B cell (primary cell): ENCODE measurements at places on chromosomes 12 and 14. TPM values are rescaled to one million over a fixed set of nuclear protein-coding genes. Genes with fewer than 3 reads are reported as not detected.
A peak's percentile ranks its signal among the peaks of the same experiment; 100 is the strongest.

DNA sequence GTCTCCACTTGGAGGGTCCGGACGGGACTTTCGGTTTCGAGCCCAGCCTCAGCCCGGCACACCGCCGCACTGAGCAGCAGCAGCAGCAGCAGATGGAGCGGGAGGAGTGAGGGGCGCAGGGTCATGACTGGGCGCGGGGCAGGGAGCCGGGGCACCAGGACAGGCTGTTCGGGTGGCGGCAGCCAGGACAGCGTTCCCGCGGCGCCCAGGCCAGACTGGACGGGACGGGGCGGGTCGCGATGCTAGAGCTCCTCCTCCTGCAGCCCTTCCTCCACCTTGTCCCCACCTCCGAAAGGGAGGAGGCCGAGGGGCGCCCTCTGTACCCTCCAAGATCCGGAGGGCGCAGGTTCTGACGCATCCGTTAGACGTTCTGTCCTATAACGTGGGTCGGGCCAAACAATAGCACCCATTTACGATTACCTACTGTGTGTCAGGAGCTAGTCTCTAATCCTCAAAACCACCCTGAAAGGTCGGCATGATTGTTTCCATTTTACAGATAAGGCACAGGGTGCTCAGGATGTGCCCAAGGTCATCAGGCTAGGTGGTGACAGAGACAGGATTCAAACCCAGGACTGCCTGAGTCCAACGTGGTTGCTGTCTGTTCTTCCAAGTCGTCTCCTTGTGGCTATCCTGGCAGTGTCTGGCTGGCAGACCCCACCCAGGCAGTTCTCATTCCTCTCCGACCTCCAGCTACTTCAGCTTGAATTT lies at the start of gene FKBP11:
Gene FKBP11, minus strand, starts transcription at position 189 of the 708 bp plus-strand sequence. Its CDS starts 64 bp downstream, at position 125.
- DNase-seq, result peak; percentile 78

GRCh38 chr14:50733494-50733893 lies 65.4 kb upstream of the SAV1 start:
- DNase-seq, result no peak

GRCh38 chr12:109247831-109248654 lies 61.0 kb downstream of the FOXN4 start:
- DNase-seq, result no peak

DNA sequence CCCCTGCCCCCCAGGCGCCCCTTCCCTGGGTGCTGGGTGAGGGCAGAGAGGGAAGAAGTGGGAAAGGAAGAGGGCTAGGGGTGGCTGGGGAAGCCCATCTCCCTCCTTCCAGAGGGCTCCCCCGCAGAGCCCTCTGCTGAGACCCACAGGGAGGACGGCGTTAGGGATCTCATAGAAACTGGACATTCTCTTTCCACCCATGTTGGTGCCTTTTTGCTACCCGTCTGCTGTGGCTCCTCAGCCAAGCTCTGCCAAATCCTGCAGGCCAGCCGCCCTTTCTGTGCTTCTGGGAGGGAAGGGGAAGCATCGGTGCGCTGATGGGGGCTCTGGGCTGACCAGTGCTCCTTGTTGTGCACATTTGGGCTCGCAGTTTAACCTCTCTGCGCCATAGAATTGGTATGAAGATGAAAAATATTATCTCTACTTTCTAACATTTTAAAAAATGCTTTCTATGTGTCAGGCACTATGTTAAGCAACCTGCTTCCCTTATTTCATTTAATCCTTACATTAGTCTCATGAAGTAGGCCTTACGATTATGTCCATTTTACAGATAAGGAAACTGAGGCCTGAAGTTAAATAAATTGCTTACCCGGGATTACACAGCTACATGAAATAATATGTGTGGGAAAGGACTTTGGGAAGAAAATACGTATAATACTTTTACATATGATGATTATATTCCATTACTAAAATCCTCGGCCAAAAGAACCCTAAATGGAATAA lies 981 bp downstream of the SLC48A1 start:
- no peak for DNase-seq

- no peak for DNase-seq
These were observed 773.8 kb upstream of the TBX3 start for GRCh38 chr12:115457798-115458197.

DNA sequence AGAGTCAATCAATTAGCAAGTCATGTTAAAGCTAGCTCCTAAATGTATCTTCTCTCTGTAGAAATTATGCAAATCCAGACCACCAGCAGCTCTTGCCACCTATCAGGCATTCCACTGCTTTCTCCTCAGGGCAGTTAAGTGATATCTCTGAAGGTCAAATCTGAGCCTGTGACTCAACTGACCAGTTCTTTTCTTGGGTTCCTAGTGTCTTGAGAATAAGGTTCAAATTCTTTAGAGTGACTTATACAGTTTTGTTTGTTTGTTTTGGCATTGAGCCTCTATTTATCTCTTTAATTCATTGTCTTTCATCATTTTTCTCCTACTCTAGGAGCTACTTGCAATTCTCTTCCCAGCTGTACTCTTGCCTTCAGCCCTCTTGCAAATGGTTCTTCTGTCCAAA lies 2.5 kb upstream of the LRIG3 start:
- no peak for DNase-seq

DNA sequence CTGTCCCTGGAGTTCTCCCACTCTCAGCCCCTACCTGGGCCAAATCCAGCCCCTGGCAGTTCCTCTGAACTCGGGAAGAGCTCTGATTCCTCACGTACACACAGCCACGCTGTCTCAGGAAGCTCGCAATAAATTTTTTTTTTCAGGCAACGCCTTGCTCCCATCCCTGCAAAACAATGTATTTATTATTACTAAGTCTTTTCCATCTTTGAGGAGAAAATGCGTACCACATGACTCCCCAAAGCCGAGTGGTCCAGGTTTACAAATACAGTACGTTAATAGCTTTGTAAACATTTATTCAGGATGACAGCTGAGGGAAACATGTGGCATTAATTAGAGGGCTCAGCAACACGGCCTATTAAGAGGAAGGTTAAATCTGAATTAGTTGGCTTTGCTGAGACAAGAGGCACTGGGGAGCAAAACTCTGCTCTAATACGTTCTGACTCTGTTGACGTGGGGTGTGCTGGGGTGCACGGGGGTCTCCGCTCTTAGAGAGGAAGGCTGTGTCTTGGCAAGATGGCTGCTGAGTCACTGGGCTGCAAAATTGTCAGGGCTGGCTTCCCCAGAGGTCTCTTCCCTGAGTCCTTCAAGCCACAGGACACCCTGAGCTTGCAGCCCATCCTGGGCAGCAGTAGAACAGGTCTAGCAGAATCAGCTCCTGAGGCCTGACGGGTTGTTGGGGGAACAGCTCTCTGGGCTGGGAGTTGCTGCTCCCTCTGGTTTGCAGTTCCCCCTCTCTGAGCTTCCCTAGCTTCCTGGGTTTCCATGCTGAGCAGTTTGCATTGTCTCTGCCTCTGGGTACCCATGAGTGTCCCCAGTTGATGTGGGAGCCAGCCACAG lies 185.2 kb upstream of the TBX3 start:
- DNase-seq, result no peak

DNA sequence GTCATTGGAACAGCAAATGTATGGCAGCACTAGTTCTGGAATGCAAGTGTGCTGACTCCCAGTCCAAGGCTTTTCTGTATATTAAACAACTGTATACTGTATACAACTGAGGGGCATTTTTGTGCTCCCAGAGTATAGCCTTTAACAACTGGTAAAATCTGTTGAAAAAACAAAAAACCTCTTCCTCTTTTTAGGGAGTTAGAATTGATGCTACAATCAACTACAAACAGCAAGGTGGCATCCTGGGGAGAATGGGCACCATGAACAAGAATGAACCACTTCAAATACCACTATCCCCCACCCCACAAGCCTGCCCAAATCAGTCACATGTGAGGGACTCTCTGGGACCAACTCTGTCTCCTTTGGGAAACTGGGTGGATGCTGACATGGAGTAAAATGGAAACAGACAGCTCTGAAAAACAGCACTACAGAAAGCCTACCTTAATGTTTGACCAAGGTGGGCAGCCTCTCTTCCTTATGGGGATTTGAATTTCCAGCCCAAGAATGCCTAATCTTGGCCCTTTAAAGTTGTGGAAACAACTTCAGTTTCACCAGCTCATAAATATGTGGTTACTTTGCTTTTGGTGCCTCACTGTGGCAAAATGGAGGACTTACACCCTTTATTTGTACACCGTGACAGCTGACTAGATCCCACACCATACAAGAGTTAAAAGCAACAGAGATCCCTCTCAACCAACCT lies 7.5 kb downstream of the VTI1B start:
- DNase-seq, result peak; percentile 74

GRCh38 chr14:100856056-100856950 lies 30.4 kb downstream of the MEG3 start:
- DNase-seq, result no peak

- DNase-seq, result no peak
These were observed 137.0 kb downstream of the PTPN11 start for GRCh38 chr12:112555621-112556233.

- no peak for DNase-seq
These were observed 29.6 kb upstream of the GRIN2B start for GRCh38 chr12:14010989-14011388.

DNA sequence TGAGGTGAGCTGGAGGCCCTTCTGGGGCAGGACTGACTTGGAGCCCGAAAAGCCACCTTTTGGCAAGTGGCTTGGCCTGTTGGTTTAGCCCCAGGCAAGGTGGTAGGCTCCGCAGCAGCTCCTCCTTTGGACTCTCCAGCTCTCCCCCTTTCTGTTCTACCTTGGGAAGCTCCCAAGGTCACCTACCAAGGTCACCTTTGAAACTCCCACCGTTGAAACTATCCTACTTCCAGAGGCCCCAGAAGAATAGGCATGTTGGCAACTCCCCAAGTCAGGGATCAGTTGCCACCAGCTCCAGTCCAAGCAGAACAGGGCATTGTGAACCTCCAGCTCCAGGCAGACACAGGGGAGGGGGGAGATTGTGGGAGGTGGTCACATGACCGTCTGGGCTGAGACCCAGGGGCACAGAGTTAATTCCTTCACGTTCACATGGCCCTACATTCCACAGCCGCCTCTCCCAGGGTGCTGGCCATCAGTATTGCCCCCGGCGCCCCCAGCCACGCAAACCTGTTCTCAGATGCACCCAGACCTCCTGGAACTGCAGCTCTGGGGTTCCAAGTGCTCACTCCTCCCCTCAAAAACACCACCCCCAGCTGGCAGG lies 14.4 kb downstream of the IRF2BPL start:
- DNase-seq, result no peak

DNA sequence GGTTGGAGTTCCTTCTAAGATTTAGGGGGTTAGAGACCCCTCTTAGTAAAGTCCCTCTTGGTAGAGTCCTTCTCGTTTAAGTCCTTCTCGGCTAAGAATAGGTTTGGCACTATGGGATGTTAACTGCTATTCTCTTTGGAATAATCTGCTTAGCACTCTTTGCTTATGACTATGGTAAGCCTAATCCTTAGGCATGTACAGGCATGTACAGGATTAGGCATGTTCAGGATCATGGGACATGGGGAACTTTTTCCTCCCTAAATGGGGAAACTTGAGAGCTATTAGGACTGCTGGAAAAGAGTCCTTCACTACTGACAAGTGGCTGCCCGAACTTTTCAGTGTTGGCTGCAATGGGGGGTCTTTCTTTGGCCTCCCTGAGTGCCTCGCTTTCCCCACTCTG lies 193.3 kb downstream of the TMEM117 start:
- DNase-seq, result no peak

GRCh38 chr14:25929881-25930615 lies 667.8 kb downstream of the NOVA1 start:
- DNase-seq, result no peak

- no peak for DNase-seq
These were observed 29.0 kb downstream of the PDE6H start for GRCh38 chr12:15001733-15002382.

GRCh38 chr12:31629756-31630732 lies 29.4 kb upstream of the ETFBKMT start:
- no peak for DNase-seq

DNA sequence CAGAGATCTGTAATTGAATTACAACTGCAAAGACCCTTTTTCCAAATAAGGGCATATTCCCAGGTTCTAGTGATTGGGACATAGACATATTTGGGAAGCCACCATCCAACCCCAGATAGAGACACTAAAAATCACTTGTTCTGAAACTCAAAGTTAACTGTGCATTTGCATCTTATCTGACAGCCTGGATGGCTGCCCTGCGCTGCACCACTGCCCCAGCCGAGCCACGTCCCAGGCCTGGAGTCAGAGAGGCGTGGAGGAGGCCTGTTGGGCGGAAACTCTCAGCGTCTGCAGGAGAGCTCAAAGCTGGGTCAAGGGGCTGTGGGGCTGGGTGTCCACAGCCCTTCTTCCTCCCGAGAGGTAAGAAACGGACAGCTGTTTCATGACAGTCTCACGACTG lies 124.4 kb downstream of the RIMBP2 start:
- DNase-seq, result no peak

DNA sequence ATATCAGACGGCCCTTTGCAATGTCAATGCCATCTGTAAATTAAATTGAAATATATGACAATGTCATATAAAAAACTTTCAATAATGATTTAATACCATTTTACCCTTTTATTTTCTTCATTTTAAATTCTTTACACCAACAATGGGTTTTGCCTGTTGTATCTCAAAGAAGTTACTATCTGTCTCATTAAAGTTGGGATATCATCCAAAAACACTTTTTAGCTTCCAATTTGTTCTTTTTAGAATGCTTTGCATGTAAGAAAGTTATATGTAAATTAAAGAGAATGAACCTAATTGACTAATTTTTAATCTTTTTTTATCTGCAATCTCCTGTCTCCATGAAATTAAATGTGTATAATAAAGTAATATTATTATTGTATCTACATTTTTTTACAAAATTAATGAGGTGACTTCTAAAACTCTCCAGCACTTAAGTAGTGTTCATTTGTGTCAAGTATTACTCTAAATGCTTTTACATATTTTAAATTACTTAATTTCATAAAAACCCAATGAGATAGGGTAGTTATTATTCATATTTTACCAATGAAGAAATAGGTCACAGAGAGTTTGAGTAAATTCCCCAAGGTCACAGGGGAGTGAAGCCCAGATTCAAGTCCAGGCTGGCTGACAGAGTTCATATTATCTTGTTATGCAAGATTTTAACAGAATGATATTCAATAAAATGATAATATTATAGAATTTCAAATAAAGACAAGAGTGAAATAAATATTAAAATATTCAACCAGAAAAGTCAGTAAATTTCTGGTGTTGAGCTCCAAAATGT lies 673.0 kb upstream of the FLRT2 start:
- no peak for DNase-seq

- DNase-seq, result peak; percentile 48
These were observed 222.5 kb upstream of the GRIP1 start for GRCh38 chr12:66901138-66901932.

- no peak for DNase-seq
These were observed 312.8 kb upstream of the RGS6 start for GRCh38 chr14:71619472-71619871.

- no peak for DNase-seq
These were observed 236.2 kb downstream of the EGLN3 start for GRCh38 chr14:33714527-33715226.

The PPP1R13B gene
- total RNA-seq, result 27.7 and 38.6 TPM in 2 replicates

The IFI27L1 gene
- total RNA-seq, result 6.7 and 8.9 TPM in 2 replicates

The RNF212B gene
- total RNA-seq, result not detected in 2 replicates

The SLC7A8 gene
- total RNA-seq, result 0.85 and 1.1 TPM in 2 replicates

The PDE6H gene
- total RNA-seq, result not detected in 2 replicates

The FAM90A1 gene
- total RNA-seq, result 0.17 and 0.34 TPM in 2 replicates

The CSRNP2 gene
- 49.8 and 52.3 TPM in 2 replicates for total RNA-seq

The PLEKHG3 gene
- 0.12 and 0.22 TPM in 2 replicates for total RNA-seq

The BATF gene
- total RNA-seq, result 13.9 and 16.4 TPM in 2 replicates

The KCNMB4 gene
- 0.67 and 0.80 TPM in 2 replicates for total RNA-seq
